ENCODE measurements at places on chromosomes 5 and 9.

GRCh38 chr9:72577212-72577753 lies 55.9 kb downstream of the TMC1 start:
- DNase-seq: peak; percentile 88

DNA sequence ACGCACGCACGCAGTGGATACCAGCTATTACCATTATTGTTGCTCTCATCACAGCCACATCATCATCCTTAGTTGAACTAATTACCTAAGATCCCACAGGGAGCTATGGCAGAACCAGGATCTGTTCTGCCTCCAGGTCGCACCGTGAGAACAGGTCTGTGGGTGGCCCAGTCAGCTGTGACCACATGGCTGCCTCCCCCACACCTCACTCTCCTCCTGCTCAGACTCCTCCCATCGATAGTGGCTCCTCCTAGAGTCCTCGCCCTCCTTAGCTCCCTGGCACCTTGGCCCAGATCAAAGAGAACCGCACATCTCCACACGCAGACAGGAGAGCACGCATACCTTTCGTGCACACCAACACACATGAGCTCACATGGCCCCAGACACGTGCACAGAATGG lies 32.4 kb upstream of the RPL26L1 start:
- DNase-seq: no peak

DNA sequence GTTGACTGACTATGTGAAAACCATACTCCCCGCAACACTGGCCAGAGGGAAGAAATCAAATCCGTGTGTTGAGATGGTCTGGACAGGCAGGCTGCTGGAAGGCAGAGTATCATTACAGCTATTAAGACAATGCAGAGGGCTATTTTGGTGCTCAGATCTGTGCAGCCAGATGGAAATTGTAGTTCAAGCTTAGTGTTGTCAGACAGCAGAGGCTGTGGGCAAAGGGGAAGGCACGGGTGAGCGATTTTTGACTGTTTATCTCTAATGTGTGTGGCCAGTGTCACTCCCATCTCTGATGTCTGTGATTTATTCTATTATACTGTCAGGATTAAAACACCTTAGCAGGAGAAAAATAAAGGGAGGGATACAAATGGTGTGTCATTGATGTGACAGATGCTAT lies 984.4 kb upstream of the WWC1 start:
- no peak for DNase-seq

- DNase-seq: no peak
Measured at GRCh38 chr9:33952066-33952465, 96.6 kb downstream of the UBAP2 start.

- no peak for DNase-seq
Measured at GRCh38 chr9:90005388-90005787, 400.6 kb downstream of the GADD45G start.

DNA sequence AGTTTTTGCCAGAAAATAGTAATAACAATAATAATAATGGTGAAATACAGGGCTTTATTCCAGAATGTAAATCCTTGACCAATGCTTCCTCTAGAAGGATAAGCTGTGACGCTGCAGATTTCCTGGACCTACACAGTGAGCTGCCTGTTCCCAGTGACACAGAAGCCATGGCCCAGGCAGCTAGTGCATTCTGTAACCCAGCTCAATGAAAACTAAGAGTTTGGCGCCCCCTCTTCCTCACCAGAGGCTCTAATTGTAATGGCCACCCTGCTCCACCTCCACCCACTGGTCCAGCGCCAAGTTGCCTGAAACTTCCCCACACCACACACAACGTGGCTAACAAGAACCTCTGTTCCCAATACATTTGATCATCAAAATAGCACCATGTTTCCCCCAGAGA lies 248.1 kb downstream of the CETN3 start:
- DNase-seq: no peak
